Left forelimb (tissue), 1 donor: ENCODE measurements at places on chromosomes 4 and X.

GRCh38 chrX:34300871-34301270 lies 168.8 kb upstream of the FAM47A start:
- no peak for DNase-seq

GRCh38 chrX:63784902-63785707 lies at the start of gene ARHGEF9:
Gene ARHGEF9, minus strand, starts transcription at chrX:63785214. Its CDS starts 69 bp downstream, at chrX:63785145.
- DNase-seq, result peak; percentile 70

GRCh38 chr4:172042714-172043114 lies 229.5 kb downstream of the GALNTL6 start:
- no peak for DNase-seq

DNA sequence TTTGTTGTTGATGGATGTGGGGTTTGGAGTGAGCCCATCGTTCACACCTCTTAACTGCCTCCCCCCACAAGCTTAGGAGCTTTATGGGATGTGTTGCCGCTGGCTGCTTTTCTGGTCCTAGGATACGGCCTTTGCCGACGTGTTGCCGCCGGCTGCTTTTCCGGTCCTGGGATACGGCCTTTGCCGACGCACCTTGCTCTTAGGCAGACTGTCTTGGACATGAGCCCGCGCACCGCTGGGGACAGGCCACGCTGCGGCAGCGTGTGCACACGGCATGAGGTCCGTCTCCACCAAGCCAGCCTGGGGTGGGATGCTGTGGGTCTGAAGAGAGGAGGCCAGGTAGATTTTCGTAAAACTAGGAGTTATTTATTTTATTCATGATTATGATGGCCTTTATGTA lies 14.2 kb downstream of the RGS12 start:
- no peak for DNase-seq

GRCh38 chrX:105006103-105006502 lies 214.4 kb downstream of the TEX13A start:
- DNase-seq, result no peak

- no peak for DNase-seq
Measured at GRCh38 chrX:49061916-49062315, 3.1 kb downstream of the CCDC120 start.

GRCh38 chrX:96861661-96862060 lies 22.0 kb upstream of the RPA4 start:
- no peak for DNase-seq

GRCh38 chr4:88104902-88105610 lies 53.4 kb downstream of the ABCG2 start:
- DNase-seq, result no peak

GRCh38 chrX:118795528-118796280 lies 27.9 kb upstream of the ZCCHC12 start:
- DNase-seq, result no peak

DNA sequence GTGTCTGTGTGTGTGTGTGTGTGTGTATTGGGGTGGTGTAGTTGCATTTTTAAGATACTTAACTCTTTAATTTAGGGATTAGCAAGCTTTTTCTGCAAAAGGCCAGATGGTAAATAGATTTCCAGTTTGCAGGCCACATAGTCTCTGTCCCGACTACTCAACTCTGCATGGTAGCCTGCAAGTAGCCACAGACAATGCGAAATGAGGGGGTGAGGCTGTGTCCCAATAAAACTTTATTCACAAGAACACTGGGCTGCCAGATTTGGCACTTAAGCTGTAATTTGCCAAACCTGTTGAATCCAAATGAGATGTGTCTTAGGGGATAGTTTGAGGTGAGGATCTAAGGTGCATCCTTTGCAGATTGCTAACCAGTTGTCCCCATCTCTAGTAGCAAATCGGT lies 6.8 kb downstream of the ATP2B3 start:
- no peak for DNase-seq

DNA sequence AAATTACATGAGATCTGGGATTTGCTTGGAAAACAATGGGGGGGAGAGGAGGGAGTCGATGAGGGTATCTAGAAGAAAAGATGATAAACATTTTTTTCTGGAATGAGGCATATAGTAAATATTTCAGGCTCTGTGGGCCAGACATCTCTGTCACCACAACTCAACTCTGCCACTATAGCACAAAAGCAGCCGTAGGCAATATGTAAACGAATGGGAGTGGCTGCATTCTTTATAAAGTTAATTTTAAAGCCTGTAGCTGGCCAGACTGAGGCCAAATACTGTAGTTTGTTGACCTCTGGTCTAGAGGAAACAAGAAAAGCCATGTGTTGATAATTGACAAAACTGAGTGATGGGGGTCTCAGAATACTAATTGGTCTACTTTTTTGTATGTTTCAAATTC lies 14.1 kb upstream of the TCEANC start:
- DNase-seq, result no peak

GRCh38 chr4:42673082-42673425 lies 16.1 kb upstream of the ATP8A1 start:
- no peak for DNase-seq

DNA sequence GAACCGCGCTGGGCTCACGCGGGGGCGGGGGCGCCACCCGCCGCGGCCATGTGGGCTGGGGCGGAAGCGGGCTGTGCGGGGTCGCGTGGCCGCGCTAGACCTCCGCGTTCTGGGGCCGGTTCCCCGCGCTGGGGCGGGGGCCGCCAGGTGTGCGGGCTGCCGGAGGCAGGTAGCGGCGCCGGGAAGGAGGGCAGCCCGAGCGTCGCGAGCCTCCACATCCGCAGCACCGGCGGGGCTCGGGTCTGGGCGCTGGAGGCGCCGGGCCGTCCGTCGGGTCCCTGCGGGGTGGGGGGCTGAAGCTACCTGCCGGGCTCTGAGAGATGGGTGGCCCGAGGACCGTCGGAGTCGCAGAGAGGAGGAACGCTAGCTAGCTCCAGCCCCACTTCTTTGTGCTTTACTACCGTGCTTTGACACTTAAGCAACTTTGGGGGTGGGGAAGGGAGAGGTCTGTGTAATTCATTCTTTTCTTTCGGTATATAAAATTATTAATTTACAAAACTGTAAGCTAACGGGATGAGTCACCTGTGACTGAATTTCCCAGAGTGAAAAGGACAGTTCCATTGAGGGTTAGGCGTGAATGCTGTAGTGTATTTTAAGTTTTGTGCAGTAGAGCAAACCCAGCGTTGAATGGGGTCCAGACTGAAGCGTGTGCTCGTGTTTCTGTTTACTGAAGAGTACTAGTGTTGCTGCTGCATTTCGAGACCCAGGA lies 689 bp downstream of the METAP1 start:
- DNase-seq, result no peak

- DNase-seq, result no peak
Measured at GRCh38 chrX:151359931-151360871, 36.8 kb upstream of the VMA21 start.

- DNase-seq, result no peak
Measured at GRCh38 chr4:177293208-177294033, 16.3 kb upstream of the NEIL3 start.

- DNase-seq, result no peak
Measured at GRCh38 chrX:22043872-22044271, 11.7 kb downstream of the PHEX start.

GRCh38 chr4:165563851-165564250 lies 185.0 kb downstream of the CPE start:
- DNase-seq, result no peak

DNA sequence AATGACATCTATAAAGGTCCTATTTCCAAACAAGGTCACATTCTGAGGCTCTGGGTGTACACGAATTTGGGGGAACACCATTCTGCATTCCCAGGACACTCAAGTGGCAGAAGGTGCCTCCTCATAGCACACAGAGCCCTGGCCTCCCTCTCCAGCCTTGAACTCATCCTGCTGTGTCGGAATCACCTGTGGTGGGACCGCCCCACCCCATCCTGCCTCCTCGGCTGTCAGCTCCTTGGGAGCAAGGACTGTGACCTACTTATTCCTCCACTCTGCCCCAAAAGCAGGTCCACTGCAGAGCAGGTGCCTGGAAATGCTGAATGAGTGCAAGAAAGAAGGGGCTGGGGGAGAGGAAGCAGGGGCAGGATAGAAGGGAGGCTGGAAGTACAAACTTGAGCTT lies 33.5 kb downstream of the HTRA3 start:
- no peak for DNase-seq

DNA sequence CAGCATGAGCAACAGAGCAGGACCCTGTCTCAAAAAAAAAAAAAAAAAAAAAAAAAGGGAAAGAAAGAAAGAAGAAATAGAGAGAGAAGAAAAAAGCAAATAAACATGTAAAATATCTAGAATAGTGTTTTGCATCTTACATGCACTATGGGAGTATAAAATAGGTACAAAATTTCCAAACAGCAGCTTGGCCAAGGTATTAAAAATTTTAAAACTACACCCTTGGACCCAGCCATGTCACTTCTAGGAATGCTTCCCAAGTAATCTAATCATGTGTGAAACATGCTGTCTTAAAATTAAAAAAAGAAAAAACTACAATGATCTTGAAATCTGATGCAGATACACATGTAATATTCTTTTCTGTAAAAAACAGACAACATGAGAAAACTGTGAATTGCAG lies 21.6 kb downstream of the IRF2 start:
- DNase-seq, result no peak

- DNase-seq, result no peak
Measured at GRCh38 chr4:183014361-183015084, 84.5 kb upstream of the WWC2 start.

DNA sequence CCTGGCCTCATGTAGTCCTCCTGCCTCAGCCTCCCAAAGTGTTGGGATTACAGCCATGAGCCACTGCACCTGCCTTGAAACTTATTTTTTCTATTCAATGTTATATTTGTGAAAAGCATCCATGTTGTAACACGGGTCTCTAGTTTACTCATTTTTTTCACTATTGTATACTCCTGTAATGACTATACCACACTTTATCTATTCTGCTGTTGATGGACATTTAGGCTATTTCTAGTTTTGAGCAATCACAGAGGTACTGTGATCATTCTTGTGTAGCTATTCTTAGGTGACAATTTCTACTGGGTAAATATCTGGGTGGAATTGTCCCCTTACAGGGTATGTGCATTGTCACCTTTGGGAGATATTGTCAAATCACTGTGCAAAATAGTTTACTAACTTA lies 3.6 kb downstream of the DRP2 start:
- no peak for DNase-seq

DNA sequence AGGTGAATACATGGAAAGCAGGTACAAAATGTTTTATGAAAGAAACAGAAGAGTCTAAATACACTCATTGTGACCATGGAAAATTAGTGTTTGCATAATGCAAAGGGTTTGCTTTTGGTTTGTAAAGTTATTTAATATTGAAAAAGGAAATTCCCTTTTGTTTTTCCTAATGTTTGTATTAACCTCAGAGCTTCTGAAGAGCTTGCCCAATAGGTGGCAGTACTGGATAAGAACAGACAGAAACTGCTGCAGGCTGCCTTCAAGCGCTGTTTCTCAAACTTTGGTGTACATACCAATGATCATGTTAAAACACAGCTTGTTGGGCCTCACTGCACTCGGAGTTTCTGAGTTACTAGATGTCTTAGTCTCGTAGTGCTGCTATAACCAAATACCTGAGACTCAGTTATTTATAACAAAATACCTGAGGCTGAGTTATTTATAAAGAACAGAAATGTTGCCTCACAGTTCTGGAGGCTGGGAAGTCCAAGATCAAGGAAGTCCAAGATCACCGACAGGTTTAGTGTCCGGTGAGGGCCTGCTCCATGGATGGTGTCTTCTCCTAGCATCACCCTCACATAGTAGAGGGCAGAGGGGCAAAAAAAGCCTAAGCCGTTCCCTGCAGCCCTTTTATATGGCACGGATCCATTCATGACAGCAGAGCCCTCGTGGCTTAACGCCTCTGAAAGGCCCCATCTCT lies 54.2 kb downstream of the SUPT20HL2 start:
- DNase-seq, result no peak

- DNase-seq, result no peak
Measured at GRCh38 chr4:76679691-76680090, 218.3 kb downstream of the SOWAHB start.

GRCh38 chr4:156475322-156475721 lies 496.3 kb downstream of the PDGFC start:
- DNase-seq, result no peak

DNA sequence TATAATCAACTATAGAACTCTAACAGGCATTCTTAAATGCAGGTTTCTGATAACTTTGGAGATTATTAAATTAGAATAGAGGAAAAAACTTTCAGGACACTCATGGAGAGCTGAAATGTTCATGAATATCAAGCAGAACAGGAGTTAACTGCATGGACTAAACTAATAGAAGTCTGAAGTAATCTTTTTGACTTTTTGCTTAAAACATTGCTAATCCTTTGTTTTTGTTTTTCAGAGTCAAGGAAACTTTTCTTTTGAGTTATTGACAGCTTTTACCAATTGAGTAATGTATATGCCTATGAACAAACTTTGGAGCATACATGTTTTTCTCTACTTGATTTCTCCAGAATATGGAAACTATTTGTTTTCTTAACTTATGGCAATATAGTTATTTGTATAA lies 112.5 kb downstream of the EIF4E start:
- no peak for DNase-seq

DNA sequence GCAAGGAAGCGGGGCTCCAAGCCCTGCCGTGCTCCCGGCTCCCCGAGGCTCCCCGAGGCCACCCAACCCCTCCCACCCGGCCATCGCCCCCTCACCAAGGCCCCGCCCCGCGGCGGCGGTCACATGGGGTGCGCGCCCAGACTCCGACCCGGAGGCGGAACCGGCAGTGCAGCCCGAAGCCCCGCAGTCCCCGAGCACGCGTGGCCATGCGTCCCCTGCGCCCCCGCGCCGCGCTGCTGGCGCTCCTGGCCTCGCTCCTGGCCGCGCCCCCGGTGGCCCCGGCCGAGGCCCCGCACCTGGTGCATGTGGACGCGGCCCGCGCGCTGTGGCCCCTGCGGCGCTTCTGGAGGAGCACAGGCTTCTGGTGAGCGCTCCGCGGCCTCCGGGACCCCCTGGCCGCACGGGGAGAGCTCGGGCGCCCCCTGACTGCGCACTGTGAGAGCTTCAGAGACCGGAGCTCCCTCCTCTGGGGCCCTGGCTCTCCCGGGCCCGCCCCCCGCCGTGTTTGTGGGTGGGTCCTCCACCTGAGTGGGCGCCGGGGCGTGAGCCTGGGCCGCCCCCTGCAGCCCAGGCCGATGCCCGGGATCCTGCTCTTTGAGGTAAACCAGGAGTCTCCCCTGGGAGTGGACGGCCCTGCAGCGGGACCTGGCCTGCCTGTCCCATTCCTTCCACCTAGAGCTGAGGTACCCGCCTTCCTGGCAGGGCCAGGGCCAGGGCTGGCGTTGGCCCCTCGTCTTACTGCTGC lies at the start of gene IDUA:
IDUA (plus strand) TSS at position 166 of the 745 bp plus-strand sequence; CDS start at position 207, 41 bp downstream.
- DNase-seq, result peak; percentile 90

GRCh38 chr4:17347445-17347844 lies 164.4 kb downstream of the QDPR start:
- DNase-seq, result no peak

DNA sequence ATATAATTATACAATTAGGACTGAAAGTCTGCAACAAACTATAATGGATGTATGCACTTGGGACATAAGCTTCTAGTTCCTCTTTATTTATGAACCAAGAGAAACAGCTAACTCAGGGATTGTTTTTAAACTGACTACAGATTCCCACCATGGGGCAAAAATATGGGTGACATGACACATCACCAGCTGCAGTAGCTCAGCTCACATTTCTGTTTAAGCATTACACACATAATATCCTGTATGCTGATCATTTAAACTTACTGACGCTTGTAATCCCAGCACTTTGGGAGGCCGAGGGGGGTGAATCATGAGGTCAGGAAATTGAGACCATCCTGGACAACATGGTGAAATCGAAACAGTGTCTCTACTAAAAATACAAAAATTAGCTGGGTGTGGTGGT lies 11.5 kb downstream of the FGB start:
- no peak for DNase-seq
